ENCODE measurements at places on chromosomes 1 and 21.

GRCh38 chr1:150162582-150162861 lies 12.8 kb downstream of the PLEKHO1 start:
- DNase-seq = no peak

DNA sequence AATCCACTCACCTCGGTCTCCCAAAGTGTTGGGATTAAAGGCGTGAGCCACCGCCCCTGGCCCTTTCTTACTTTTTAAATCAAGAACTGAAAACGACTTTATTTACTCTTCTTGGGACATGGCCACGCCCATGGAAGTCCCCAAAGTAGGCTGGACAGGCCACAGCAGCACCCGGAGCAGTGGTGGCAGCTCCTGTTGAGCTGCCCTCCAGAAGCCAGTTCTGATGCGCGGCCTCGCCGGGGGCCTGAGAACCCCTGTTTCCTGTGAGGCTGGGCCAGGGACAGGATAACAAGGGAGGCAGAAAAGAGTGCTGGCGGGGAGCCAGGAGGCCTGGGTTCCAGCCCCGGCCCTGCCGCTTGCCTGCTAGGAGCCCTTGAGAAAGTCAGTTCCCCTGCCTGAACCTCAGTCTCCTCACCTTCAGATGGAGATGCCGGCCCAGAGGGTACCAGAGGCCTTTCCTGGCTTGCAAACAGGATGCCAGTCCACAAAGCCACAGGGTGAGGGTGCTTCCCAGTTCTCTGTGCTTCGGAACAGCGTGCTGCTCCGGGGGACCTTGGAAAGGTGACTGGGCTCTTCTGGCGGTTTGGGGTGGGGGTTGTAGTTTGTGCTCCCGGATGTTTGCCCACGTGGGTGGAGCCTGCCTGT lies 59.4 kb downstream of the RUNX3 start:
- DNase-seq = no peak

DNA sequence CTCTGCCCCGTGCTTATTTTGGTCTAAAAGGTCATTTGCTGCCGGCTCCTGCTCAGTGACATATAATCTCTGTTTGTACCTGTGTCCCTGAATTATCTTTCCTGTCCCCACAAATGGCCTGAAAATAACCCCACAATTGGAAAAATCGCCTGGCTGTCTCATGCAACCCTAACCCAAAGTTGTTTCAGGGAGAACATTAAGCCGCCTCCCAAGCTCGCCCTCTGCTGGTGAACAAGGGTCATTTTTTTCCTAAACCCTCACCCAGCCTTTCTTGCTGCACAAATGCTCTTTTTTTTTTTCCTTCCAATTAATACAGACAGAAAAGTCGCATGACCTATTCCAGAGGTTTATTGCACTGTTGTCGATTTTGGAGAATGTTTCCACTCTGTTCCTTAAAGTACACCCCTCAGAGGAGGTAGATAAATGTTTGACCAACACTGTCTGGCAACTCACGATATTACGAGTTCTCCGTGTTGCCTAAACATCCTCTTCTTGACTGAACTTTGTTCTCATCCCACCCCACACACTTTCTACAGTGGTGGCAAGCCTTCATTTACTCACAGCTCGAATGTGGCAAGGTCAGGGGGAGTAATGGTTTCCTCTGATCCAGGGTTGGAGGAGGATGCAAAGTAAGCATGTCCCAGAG lies 148.7 kb downstream of the ZZZ3 start:
- DNase-seq = no peak

GRCh38 chr1:225595974-225596551 lies 56.9 kb downstream of the ENAH start:
- DNase-seq = no peak

GRCh38 chr1:165344198-165344597 lies 12.3 kb downstream of the LMX1A start:
- peak; percentile 81 for DNase-seq

GRCh38 chr1:65277605-65278347 lies 31.6 kb upstream of the DNAJC6 start:
- DNase-seq = no peak

- no peak for DNase-seq
Observed at GRCh38 chr1:155000411-155000725, 2.2 kb upstream of the ZBTB7B start.

DNA sequence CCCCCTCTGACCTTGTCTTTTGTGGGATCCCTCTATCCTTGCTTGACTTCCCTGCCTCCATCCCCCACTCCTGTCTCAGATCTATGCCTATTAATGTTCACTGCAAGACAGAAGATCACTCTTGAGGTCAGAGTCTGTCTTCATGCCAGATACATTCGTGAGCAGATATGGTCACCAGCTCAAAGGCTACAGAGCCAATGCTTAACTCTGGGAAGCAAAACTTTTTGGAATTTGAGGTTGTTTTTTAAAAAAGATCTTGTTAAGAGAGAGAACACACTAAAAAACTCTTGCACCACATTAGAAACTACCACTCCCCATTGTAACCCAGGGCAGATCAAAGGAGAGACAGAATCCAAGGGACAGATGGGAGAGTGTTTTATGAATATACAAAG lies 17.1 kb upstream of the A3GALT2 start:
- no peak for DNase-seq

GRCh38 chr1:15932612-15933011 lies 43.3 kb downstream of the ZBTB17 start:
- no peak for DNase-seq

GRCh38 chr1:97245682-97246081 lies 524.1 kb downstream of the PTBP2 start:
- no peak for DNase-seq

- DNase-seq = no peak
Observed at GRCh38 chr1:54781023-54781723, 16.9 kb upstream of the PARS2 start.

DNA sequence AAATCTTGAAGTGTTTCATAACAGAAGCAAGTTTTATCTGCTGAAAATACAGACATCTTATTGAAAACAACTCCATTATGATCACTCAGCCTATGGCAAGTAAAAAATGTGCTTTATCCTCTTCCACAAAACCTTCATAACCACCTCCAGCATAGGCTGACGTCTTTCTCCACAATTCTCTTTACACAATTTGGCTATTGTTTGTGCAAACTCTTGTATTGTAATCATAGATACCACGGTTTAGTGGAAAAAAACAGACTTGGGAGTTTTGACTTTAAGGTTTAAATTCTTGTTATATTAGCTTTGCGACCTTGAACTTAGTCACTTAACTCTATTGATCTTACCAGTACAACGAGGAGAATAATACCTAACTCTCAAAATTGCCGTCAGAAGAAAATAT lies 126.1 kb downstream of the PLD5 start:
- DNase-seq = no peak

- no peak for DNase-seq
Observed at GRCh38 chr1:201009962-201010645, 13.4 kb downstream of the KIF21B start.

GRCh38 chr1:20291645-20292084 lies 990 bp downstream of the VWA5B1 start:
- DNase-seq = no peak

DNA sequence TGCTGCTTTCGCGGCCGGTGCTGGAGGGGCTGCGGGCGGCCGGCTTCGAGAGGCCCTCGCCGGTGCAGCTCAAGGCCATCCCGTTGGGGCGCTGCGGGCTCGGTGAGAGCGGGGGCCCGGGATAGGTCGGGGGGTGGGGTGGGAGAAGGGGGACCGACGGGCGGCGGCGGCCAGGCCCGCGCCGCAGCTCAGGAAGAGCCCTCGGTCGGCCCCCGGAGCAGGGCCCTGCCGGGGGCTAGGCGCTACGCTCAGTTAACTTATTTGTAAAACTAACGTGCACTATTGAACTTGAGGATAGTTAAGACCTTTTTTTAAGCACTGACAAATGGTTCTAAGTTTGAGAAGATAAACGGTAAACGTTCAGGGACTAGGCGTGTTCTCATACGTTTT lies 418 bp downstream of the DDX20 start:
- no peak for DNase-seq

GRCh38 chr1:176517484-176517883 lies 54.5 kb downstream of the PAPPA2 start:
- DNase-seq = no peak

DNA sequence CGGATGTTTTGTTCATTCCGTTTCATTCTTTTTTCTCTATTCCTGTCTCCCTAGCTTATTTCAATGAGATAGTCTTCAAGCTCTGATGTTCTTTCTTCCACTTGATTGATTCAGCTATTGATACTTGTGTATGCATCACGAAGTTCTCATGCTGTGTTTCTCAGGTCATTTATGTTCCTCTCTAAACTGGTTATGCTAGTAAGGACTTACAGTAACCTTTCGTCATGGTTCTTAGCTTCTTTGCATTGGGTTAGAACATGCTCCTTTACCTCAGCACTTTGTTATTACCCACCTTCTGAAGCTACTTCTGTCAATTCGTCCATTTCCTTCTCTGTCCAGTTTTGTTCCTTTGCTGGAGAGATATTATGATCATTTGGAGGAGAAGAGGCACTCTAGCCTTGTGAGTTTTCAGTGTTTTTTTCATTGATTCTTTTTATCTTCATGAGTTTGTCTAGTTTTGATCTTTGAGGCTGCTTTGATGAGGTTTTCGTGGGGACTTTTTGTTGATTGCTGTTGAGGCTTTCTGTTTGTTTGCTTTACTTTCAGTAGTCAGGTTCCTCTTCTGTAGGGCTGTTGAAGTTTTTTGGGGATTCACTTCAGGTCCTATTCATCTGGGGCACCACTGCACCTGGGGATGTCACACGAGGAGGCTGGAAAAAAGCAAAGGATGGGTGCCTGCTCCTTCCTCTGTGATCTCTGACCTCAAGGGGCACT lies 496.9 kb upstream of the LRRC7 start:
- DNase-seq = no peak

DNA sequence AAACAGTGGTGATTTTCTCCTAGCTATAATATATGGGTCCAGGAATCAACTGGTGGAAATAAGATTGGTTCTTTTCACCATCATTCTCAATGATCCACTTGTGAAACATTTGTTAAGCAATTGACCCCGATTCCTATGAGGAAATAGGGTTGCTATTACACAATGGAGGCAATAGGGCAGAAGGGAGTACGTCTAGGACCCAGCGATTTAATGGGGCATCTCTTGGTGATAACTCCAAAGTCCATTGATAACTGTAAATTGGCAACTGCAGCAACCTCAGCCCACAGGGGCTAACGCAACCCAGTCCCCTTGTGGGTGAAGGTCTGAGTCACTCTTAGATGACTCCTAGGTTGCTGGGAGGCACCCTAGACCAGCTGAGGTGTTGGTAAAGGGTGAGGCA lies 62.5 kb upstream of the BARHL2 start:
- DNase-seq = no peak

- no peak for DNase-seq
Observed at GRCh38 chr21:35428489-35428888, 379.4 kb upstream of the RUNX1 start.

- DNase-seq = no peak
Observed at GRCh38 chr1:119079881-119080280, 60.6 kb downstream of the WARS2 start.

DNA sequence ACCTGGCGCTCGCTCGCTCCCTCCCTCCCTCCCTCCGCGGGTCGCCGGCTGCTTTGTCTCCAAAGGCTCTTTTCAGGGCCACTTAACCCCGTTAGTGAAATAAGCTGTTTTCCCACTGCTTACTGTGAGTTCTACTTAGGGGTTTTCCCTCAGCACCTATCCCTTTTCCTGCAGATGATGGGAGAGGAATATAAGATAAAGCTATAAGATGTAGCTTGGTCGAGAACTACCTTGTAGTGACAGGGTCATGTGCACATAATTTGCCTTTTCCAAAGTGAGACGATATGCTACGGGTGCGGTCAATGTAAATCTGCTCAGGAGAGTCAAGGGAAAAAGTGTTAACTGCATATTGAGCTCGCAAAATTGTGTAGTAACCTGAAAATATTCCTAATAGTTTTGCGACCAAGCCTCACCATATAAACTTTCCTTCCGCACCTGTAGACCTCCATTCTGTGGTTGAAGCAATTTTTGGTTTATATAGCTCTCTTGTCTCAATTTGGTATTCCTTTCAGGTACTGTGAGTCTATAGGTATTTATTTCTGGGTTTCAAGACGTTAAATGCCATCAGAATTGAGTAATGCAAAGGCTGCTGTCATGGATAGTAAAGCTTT lies 55.8 kb upstream of the BOLA1 start:
- DNase-seq = no peak

GRCh38 chr1:171256940-171257606 lies 8.8 kb downstream of the FMO1 start:
- no peak for DNase-seq

- peak; percentile 79 for DNase-seq
Observed at GRCh38 chr1:230808281-230808872, 59.9 kb downstream of the C1orf198 start.

- no peak for DNase-seq
Observed at GRCh38 chr1:68016381-68016780, 34.0 kb downstream of the DIRAS3 start.

DNA sequence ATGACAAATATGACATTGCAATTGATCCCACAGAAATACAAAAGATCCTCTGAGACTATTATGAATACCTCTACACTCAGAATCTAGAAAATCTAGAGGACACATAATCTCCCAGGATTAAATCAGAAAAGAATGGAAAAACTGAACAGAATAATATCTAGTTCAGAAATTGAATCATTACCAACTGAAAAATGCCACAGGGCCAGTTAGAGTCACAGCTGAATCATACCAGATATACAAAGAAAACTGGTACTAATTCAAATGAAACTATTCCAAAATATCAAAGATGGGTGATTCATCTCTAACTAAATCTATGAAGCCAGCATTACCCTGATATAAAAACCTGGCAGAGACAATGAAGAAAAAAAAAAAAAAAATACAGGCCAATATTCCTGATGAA lies 149.3 kb downstream of the BRINP3 start:
- no peak for DNase-seq

- no peak for DNase-seq
Observed at GRCh38 chr1:218751208-218751948, 406.2 kb downstream of the TGFB2 start.

- peak; percentile 92 for DNase-seq
Observed at GRCh38 chr1:230827081-230827681, 41.1 kb downstream of the C1orf198 start.

DNA sequence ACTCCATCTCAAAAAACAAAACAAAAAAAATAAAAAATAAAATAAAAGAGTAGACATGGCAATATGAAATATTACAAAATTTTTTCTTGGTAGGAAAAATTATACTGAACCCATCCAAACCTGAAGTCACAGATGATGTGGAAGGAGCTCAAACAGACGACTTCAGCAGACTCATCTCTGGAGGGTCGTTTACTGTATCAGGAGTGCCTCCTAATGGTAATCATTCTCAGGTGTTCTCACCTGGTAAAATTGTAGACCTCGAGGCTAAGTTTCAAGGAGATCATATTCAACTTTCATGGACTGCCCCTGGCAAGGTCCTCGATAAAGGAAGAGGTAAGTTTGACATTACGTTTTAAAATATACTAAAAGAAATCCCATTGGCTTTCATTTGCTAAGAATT lies 54.3 kb upstream of the SH3GLB1 start:
- no peak for DNase-seq

GRCh38 chr1:202037706-202038296 lies 27.4 kb downstream of the ELF3 start:
- DNase-seq = no peak

DNA sequence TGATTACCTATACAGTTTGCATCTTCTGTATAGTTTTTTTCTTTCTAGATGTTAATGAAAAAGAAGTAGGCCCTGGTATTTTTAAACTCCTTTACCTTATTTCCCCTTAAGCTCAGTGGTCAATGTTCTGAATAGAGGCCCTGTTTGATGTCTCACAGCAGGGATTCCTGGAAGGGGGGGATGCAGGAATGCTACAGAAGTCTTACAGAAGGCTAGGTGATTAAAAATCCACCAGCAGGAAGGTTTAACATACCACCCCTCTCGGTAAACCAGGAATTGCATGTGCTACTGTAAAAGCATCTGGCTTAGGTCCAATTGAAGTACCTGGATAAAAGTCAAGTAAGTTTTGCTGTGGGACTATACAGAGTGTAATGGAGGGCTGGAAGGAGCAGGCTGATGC lies 78.3 kb downstream of the NOS1AP start:
- no peak for DNase-seq

Data from esophagus muscularis mucosa (tissue), 4 donors.